ENCODE measurements at places on chromosomes 16 and 17.

GRCh38 chr17:51507444-51507843, 247.1 kb downstream of the UTP18 start:
- no peak for DNase-seq

DNA sequence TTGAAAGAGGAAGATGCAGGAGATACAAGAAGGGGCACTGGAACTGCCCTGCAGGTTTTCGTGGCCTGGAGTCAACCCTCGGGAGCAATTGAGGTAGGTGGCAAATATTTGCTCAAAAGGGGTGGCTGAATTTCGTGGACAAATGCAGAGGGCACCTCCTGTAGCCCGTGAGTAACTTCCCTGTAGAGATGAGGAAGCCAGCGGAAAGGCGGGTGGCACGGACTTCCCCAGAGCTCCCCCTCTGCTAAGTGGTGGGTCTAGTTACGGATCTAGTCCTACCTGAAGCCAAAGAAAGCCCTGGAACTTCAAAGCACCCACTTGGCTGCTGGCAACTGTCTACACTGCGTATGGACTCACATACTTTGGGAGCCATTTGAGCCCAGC, 1.0 kb upstream of the ATP2C2 start:
- DNase-seq: no peak

DNA sequence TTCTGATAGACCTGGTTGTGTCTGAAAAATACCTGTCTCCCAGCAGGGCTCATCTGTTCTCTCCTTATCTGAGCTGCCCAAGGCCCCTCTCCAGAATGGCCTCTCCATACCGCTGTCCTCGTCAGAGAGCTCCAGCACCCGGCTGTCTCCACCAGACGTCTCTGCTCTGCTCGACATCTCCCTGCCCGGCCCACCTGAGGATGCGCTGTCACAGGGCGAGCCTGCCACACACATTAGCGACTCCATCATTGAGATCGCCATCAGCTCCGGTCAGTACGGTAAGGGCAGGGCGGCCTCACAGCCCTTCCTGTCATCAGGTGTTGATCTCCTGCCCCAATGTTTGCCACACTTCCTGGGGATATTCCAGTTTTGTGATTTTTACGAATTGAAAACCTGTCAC, 10.2 kb upstream of the JPT2 start:
- DNase-seq: no peak

DNA sequence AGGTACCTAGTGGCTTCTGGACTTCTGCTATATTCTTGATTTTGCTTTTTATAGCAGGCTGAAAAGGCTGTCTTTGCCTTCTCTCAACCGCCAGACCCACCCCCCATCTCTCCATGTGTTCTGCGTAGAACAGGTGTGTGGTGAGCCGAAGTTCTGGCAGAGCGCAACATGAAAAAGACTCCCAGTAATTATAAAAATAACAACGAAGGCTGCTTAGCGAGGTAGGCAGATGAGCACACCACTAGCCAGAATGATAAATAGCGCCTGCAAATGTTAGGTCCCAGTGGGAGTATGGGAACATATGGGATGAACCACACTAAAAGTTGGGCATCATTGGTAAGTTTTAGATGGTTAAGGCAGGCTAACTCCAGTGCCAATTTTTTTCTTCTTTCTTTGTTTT, 14.0 kb upstream of the RBFOX1 start:
- DNase-seq: no peak

GRCh38 chr16:62889097-62889496, 852.9 kb upstream of the CDH8 start:
- DNase-seq: no peak

DNA sequence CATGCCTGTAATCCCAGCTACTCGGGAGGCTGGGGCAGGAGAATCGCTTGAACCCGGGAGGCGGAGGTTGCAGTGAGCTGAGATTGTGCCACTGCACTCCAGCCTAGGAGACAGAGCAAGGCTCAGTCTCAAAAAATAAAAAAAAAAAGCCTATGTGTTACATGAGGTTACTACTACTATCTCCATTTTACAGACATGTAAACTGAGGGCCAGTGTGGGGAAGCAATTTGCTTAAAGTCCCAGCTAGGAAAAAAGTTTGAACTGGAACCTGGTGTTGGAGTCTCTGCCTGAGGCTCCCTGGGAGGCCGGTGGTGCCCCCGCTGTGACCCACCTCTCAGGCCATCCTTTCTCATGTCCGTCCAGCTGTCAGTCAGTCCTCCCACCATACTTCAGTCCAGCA, 4.5 kb downstream of the SLC13A2 start:
- no peak for DNase-seq

GRCh38 chr16:66391726-66392670, 25.5 kb downstream of the CDH5 start:
- DNase-seq: no peak

GRCh38 chr17:79630821-79631639, 20.2 kb upstream of the RBFOX3 start:
- DNase-seq: no peak

DNA sequence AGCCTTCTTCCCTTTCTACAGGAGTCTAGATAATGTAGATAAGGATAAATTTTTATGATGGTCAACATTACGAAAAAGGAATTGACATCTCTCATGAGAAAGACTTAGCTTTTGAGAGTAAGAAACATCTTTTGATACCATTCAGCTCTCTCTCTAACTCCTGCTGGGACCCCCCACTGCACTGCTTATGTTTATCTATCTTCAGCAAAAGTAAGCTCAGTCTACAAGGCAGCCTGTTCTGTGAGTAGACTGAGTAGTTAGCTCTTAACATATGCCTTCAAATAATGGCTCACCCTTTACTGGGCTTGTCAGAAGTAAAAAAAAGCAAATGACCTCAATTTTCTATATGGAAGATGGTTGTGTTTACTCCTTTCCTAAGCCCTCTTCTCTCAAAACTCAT, 372.2 kb upstream of the CDH11 start:
- no peak for DNase-seq

- DNase-seq: no peak
These were observed 63.2 kb upstream of the ASIC2 start for GRCh38 chr17:33356266-33356665.

DNA sequence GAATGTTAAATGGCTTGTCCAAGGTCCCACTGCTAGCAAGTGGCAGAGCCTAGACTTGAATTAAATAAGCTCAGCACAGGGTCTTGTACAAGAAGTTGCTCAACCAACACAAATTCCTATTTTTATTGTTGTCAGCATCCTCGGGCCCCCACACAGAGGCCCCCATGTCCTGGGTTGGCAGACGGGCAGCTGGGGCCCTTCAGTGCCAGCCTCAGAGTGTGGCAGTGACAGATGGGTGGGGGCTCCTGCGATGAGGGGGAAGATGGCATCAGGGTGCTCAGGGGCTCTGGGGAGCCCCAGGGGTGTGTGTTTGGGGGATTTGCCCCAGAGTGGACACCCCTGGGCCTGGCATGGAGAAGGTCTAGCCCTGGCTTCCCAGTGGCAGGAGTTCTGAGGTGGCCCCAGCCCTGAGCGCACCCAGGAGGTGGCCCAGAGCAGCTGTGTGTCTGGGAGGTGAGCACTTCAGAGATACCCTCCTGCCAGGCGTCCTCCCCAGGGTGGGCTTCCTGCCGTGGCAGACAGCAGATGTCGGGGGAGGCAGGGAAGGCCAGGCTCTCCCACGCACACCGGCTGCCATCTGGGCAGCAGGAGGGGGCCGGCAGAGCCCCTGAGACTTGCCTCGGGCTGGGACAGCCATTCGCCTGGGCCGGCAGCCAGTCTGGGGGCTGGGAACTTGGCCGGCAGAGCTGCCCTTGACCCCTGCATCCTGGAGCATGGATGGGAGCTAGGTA, 150.8 kb downstream of the C16orf78 start:
- DNase-seq: no peak

DNA sequence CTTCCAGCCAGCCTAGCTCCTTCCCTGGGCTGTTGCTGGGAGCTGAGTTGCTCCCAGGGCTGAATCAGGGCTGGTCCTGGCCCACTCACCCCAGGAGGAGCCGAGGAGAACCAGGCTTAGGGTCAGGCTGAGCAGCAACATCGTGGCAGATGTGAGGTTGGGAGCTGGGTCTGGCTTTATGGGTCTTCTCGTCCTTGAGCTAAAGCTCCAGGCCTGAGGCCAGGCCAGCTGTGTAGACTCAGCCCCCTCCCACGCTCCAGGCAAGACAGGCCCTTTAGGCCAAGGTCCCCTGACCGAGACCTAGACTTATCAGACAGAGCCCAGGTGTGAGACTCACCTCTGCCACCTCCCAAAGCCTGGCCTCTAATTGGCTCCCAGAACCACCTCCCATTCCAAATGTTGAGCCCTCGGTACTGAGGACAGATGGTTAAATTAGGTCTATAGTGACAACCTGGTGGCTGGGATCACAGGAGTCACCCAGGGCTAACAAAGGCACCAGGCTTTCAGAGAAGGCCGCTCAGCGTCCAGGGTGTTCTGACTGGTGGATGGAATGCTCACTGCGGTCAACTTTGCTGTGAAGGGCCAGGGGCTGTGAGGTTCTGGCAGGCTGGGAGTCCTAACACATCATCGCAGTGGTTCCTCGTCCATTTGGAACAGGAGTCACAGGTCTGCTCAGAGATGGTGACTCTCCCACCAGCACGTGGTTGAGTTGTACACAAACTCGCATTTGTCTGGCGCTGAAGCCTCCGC, at the start of gene CTRL:
TSS of gene CTRL (minus strand) at position 151 of the 750 bp plus-strand sequence. CDS start at position 141, 10 bp downstream.
- DNase-seq: no peak
